ENCODE measurements at places on chromosomes 4 and X.

- no peaks in the 10 kb centered on the region for H3K27me3 ChIP-seq
- no peak for DNase-seq
- no peaks in the 10 kb centered on the region for H3K4me1 ChIP-seq
Measured at GRCh38 chr4:158055668-158056067, 117.2 kb downstream of the GASK1B start.

DNA sequence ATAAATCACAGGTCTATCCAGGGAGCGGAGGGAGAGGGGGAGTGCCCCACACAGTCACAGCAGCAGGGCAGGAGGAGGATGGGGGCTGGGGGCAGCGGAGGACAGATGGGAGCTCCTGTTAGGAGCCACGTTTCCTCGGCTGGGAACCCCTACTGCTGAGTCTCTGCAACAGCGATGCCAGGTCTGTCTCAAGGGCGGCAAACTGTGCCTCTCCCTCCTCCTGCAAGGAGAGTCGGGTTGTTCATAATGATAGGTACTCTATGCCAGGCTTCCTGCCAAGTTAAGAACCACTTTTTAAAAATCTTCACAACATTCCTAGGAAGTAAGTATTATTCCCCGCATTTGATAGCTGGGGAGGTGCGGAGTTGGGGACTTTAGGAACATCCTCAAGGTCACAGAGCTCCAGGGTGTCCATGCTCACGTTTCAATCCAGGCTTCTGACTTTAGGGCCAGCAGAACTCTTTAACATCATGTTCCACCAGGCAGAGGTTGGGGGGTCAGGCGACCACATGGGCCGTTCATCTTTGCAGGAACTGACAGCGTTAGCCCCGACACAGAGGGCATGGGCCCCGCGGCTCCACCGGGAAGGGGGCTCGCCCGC, 98.3 kb upstream of the MAML3 start:
- peak overlapping the region; percentile 46 for H3K4me3 ChIP-seq
- H3K27ac ChIP-seq = peak overlapping the region; percentile 71
- H3K4me1 ChIP-seq = peaks cover 16% of the 10 kb centered on the region
- no peak for DNase-seq

DNA sequence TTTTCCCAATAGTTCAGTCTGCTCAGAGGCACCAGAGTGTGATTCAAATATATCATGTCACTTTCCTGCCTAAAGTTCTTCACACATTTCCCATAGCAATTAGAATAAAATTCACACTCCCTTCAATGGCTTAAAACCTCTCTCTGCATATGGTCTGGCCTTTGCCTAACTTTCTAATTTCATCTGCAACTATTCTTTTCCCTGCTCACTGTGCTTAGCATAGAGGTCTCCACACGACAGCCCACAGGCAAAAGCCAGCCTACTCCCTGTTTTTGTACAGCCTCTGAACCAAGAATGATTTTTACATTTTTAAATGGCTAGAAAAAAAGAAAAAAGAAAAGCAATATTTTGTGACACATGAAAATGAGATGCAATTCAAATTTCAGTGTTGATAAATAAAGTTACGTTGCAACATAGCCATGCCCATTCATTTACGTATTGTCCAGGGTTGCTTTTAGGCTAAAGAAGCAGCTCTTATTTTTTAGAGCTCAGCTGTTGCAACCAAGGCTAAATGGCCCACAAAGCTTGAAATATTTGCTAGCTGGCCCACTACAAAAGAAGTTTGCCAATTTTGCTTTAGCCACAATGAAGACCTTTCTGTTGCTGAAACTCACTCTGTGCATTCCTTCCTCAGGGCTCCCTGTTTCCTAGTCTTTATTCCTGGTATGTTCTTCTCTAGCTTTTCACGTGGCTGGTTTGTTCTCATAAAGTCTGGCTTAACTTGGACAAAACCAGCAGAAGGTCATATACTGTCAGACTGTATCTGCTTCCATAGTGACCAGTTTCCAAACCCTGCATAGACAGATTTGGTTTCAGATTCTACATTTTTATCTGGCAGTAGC, 26.6 kb upstream of the IRF2 start:
- H3K27me3 ChIP-seq = no peaks in the 10 kb centered on the region
- H3K36me3 ChIP-seq = no peaks in the 10 kb centered on the region
- H3K27ac ChIP-seq = no peak overlapping the region
- DNase-seq = no peak

GRCh38 chr4:58502839-58503238, 1392.7 kb upstream of the IGFBP7 start:
- H3K27ac ChIP-seq = no peak overlapping the region
- no peak overlapping the region for H3K4me3 ChIP-seq
- no peak for DNase-seq
- no peaks in the 10 kb centered on the region for H3K4me1 ChIP-seq

DNA sequence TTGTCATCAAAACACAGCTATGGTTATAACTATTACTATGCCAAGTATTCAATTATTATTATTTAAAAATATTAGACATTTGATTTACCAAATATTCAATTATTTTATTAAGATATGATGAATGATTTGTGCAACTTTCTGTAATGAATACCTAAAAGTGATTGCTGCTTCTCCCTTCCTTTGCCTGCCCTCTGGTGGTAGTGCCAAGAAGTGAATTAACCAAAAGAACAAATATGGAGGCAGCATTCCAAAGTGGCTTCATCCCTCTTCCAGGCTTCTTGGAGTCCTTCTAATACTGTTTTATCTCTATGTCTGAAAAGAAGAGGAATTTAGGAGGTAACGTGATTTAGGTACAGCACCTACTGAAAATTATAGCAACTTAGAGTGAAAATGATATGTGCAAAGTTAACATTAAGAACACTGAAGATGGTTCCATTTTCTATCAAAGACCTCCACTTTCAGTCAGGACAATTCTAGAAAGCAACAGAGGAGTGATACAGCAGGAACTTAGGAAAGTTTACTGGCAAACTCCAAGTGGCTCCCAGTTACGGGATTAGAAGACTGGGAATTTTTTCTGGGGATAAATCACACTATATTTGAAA, 43.0 kb downstream of the ENPEP start:
- DNase-seq = no peak
- H3K4me1 ChIP-seq = no peaks in the 10 kb centered on the region
- no peaks in the 10 kb centered on the region for H3K27me3 ChIP-seq

DNA sequence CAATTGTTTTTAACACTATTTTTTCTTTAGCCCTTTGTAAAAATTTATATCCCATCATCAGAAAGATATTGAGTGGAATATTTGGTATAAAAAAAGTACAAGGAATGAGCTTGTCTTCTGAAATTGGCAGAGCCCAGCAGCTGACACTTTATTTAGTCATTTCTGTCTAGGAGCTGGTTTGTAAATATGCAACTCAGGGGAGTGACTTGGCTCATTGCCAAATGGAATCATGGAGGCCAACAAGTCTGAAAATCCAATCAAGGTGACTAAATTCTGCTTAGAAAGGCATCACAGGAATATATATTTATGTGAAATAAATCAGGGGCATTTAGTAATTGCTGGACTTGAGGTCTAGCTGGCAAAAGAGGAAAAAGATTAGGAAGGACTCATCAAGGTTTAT, 74.4 kb downstream of the OTC start:
- H3K27me3 ChIP-seq = no peaks in the 10 kb centered on the region
- no peak overlapping the region for H3K27ac ChIP-seq
- H3K4me3 ChIP-seq = no peak overlapping the region

- no peaks in the 10 kb centered on the region for H3K4me1 ChIP-seq
- DNase-seq = no peak
- no peak overlapping the region for H3K27ac ChIP-seq
- no peaks in the 10 kb centered on the region for H3K36me3 ChIP-seq
Measured at GRCh38 chrX:41516999-41517765, 70.0 kb downstream of the NYX start.

DNA sequence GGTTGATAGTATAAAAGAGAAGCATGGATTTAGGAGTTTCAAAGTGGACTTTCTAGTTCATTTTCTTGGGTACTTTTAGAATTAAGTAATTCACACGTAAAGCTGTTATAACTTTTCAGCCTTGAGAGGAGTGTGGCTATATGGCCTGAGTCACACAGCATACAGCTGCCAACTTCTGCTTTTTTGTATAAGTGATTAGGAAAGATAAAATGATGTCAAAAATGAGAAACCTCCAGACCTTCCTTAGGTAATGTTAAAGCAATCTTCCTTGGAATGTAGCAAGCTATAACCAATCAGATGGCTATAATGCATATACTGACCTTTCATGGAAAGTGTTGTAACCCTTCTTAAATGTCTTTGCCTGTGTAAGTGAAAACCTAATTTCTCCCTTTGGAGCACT, 39.2 kb downstream of the RAB40AL start:
- H3K27me3 ChIP-seq = no peaks in the 10 kb centered on the region
- no peaks in the 10 kb centered on the region for H3K36me3 ChIP-seq
- no peaks in the 10 kb centered on the region for H3K4me1 ChIP-seq
- no peak overlapping the region for H3K27ac ChIP-seq
- H3K4me3 ChIP-seq = no peak overlapping the region

- no peaks in the 10 kb centered on the region for H3K27me3 ChIP-seq
- H3K36me3 ChIP-seq = no peaks in the 10 kb centered on the region
- H3K4me3 ChIP-seq = no peak overlapping the region
- DNase-seq = no peak
- peaks cover 15% of the 10 kb centered on the region for H3K4me1 ChIP-seq
Measured at GRCh38 chr4:54067166-54067565, 2.8 kb upstream of the CHIC2 start.

- no peaks in the 10 kb centered on the region for H3K4me1 ChIP-seq
- no peak overlapping the region for H3K27ac ChIP-seq
- no peaks in the 10 kb centered on the region for H3K27me3 ChIP-seq
- H3K4me3 ChIP-seq = no peak overlapping the region
- no peak for DNase-seq
- H3K36me3 ChIP-seq = no peaks in the 10 kb centered on the region
Measured at GRCh38 chrX:29640106-29640505, 575.3 kb upstream of the MAGEB2 start.

DNA sequence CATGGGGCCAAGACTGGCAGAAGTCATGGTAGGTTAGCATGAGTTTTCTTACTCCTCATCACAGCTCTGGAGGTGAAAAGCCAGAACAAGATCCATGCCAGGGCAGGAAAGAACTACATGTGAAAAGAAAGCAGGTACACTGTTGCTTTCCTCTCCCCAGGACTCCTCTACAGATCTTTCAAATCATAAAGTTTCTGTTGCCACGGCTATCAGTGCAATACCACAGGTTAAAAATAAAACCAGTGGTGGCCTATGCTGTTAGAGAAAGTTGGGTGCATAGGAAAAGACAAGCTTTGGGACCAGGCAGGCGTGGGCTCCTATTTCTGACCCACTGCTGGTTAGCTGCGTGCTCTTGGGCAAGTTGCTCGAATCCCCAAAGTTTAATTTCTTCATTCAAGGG, 81.4 kb downstream of the SH3RF1 start:
- H3K4me1 ChIP-seq = peaks cover 13% of the 10 kb centered on the region
- H3K36me3 ChIP-seq = no peaks in the 10 kb centered on the region
- H3K27ac ChIP-seq = no peak overlapping the region
- no peak for DNase-seq

DNA sequence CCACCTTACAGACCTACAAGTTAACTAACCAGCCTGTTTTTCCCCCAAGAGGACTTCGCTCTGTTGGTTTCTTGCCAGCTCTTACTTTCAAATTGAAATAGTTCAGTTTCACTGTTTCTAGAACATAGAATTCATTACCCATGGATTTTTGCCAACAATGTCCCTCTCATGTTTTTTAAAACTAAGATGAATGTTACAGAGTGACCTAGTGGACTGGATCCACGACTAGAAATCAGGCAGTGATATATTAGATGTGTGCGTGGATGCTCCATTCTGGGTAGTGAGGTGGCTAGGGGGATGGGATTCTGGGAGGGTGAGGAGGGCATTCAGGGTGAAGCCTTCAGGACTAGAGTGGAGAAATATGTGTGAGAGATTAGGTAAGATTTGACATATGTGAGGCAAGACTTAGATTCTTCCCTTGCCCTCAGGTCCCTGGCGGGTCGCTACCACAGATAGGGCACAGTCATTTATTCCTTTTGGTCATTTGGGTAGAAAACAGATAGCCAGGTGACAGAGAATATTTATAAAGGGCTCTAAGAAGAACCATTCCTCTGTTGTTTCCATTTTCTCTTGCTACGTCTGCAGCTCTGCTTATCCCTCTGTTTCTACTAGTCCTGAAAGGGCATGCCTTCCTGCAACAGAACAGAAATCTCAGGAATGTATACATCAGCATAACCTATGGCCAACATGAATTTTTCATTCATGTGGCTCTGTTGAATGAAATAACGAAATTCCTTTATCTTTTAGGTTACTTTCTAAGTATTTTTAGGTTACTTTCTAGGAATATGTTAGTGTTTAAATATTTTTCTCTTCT, 15.4 kb upstream of the JADE1 start:
- H3K27ac ChIP-seq = no peak overlapping the region
- H3K4me3 ChIP-seq = no peak overlapping the region
